ENCODE measurements at places on chromosomes 7 and 10. TPM values are rescaled to one million over a fixed set of nuclear protein-coding genes. Genes with fewer than 3 reads are reported as not detected.

GRCh38 chr10:43078986-43079273 lies 2.1 kb downstream of the RET start:
- peak; percentile 16 for DNase-seq

Gene LRIT1
- total RNA-seq = not detected

Gene OR2A7
- not detected for total RNA-seq

Gene ZNF107
- 0.87 TPM for total RNA-seq

Gene LHFPL3
- total RNA-seq = not detected

- no peak for DNase-seq
These were observed 91.2 kb downstream of the GTF2IRD1 start for GRCh38 chr7:74544706-74545469.

Gene PRLHR
- total RNA-seq = not detected
